Bronchial epithelial cell (primary cell): ENCODE measurements at places on chromosomes 2 and 18. TPM values are rescaled to one million over a fixed set of nuclear protein-coding genes. Genes with fewer than 3 reads are reported as not detected.

Gene TGIF1
- total RNA-seq, result 198 and 441 TPM in 2 replicates

Gene TUBA3E
- not detected in 2 replicates for total RNA-seq

DNA sequence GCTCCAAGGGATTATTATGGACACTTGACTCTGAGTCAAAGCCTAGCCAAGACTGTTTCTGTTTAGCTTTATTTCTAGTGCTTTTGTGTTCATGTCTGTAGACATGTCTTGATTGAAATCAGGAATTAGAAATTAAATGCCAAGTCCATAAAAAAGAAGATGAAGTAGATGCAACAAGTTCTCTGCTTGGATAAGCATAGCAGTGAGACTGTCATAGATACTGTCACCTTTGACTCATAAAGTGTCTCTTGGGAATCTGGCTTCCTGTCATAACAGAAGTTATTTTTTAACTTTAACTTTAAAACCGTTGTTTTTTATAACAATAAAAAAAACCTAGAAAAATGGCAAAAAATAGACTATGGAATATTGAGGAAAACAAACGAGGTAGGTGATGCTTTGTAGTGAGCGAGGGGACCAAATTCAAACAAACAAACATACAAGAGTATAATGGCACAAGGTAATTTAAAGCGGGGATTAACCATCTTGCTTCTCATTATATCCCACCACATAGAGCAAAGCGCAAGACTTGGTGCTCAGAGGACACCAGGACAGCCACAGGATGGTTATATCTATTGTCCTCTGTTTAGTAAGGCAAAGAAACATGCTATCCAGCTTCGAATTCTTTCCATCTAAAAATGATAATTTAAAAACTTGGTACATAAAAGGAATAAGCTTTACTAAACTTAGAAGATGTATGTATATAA lies 64.6 kb downstream of the CD226 start:
- DNase-seq, result no peak

GRCh38 chr2:232398293-232399034 lies 8.2 kb upstream of the ALPG start:
- peak; percentile 26 for DNase-seq

DNA sequence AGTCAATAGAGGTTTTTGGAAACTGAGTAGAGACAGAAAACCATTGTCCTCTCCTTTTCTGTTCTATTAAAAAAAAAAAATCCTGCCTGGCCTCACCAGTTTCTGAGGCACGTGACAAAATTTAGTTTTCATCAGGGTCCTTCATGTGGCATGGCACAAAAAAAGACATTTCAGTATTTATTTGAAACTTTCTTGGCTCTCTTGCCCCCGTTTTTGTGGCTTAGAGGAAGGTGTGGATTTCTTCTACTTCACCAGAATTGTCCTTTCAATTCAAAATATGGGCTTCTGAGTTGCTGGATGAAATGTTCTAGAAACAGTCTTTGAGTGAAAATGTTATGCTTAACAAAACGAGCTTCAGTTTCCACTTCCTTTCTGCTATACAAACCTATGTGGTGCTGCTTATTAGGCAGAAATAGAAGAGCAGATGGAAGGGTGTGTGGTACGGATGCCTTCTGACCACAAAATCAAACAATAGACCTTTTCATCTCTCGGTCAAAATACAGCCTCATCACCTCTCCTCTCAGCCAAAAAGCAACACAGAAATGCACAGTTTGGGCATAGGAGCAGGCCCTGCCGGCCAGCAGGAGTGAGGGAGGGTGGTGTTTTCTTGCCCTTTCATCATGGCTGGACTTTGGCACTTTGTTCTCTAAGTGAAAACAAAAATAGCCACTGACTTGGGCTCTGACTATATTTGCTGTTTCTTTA lies 89.2 kb downstream of the SH3RF3 start:
- DNase-seq, result no peak

GRCh38 chr2:29628108-29628745 lies 293.2 kb downstream of the ALK start:
- peak; percentile 67 for DNase-seq

DNA sequence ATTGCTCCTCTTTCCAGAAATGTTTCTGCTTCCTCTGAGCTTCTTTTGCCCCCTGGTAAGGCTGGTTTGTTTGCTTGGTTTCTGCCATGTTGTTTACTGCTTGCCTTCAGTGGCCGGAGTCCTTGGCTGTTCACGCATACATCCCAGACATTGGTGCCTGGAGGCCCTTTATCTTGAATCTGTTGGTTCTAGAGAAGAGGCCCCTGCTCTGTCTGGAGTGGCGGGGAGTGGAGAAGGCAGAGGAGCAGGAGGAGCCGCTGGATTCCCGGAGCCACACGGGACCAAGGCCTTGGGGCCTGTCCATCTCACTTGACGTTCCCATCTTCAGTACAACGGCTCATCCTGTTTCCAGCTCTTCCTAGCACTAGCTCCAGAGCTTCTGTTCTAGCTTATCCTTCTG lies 77.2 kb upstream of the PXDN start:
- DNase-seq, result no peak

DNA sequence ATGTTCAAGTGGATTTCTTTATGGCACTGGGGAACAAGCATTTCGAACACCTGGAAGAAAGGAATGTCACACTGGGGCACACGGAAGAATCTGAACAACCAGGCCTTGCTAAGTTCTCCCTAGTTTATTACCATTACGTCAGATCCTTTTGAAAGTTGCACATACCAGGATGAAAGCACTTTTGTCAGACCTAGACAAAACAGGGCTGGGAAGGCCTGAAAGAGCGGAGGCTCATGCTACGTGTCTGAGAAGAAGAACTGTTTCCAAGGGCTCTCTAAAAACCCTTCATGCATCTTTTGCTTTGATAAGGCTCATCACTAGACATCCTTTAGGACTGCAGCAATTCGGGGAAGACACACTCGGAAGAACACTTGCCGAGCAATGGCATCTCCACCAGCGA lies 15.4 kb upstream of the SLC25A52 start:
- DNase-seq, result no peak

DNA sequence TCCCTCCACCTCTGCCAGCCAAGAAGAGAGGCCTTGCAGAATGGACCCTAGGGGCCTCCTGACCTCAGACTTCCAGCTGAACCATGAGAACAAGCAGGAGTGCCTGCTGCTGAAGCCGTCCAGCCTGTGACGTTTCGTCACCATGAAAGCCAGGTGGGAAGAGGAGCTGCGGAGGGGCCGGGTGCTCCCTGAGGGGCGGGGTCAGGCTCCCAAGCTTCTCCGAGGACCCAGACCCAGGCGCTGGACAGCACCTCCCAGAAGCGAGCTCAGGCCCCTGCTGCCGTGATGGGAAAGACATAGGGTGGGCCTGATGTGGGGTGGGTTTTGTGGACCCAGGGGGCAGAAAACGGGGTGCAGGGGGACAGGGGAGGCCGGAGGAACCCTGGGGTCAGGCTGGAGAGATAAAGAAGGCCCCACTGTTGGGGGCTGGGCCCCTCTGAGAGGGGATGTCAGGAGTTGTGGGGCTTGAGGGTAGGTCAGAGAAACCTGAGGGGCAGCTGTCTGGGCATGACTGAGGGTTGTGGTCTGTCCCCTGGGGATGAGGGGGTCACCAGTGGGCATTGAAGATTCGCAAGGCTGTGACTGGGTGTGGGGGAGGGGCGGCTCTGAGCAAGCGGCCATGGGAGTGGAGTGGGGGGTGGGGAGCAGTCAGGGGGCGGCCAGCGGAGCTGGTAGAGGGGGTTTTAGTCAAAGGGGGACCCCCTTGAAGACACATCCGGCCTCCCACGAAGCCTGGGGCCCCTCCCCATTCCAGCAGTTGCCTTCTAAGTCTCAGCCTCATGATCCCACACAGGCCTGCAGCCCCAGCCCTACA lies 73.4 kb upstream of the ODC1 start:
- no peak for DNase-seq

DNA sequence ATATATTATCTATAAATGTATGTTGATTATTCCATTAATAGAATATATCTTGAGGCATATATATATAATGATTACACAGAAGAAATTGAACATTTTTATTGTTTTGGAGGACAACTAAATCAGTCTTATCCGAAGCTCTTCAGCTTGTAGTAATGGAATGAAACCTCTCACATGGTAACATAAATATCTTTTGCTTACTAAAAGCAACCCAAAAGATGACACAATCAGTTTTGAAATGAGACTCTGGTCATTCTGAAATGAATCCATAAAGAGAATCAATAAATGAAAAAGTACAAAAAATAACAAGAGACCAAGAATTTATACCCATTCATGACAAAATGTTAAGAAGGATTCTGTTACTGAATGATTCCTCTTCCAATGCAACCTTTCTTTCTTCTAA lies 110.2 kb downstream of the FIGN start:
- no peak for DNase-seq

GRCh38 chr2:191432121-191432520 lies 186.9 kb downstream of the MYO1B start:
- no peak for DNase-seq

DNA sequence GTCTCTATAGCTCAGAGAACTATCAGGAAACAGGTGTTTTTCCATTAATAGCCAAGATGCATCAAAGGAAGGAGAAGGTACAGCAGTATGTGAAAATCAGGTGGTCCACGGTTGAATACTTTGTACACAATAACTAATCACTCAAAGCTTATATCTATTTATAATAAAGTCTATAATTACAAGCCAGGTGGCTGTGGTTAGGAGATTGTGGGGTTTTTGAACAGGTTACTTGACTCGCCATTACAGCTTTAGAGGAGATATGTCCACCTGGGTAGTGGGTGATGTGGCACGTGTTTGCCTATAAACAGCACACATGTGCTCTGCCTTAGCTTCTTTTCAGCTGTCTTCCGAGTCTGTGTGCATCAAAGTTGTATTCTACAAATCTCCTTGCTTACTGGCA lies 892.2 kb upstream of the ZEB2 start:
- DNase-seq, result no peak

- DNase-seq, result no peak
Measured at GRCh38 chr2:30984148-30984547, 154.1 kb downstream of the GALNT14 start.

DNA sequence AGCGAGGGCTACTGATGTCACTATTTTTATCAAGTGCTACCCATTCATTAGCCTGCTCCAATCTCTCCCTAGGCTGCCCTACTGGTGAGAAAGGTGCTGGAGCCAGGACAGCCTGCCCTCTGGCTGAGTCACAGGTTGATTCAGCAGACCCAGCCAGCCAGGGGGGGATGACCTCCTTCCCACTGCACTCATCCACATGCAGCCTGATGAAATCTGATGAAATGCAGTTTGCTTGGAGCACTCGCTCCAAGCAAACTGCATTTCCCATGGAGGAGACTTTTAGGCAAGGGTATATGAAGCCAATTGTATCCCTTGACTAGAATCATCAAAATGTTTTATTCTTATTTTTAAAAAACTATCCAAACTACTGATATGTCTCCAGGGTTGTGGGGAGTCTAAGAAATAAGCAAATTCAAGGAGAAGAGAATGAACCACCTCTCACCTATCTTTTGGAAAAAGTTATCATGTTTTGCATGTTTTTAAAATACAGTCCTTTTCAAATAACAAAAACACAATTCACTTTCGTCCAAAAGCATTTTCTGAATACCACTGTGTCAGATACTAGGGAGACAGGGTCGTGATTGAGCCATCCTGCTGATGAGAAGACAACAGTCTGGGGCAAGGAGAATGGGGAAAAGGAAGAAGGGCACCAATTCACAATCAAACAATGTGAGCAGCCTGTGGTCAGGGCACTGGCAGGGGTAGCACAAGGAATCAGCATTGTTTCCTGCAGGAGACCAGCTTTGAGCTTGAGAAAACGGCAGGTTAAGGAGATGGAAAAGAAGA lies 128.3 kb downstream of the AFF3 start:
- peak; percentile 69 for DNase-seq
